Fibroblast of mammary gland (primary cell): ENCODE measurements at places on chromosomes 5 and 9.

GRCh38 chr5:89041976-89042375 is 159.0 kb upstream of the MEF2C start:
- no peak for DNase-seq

DNA sequence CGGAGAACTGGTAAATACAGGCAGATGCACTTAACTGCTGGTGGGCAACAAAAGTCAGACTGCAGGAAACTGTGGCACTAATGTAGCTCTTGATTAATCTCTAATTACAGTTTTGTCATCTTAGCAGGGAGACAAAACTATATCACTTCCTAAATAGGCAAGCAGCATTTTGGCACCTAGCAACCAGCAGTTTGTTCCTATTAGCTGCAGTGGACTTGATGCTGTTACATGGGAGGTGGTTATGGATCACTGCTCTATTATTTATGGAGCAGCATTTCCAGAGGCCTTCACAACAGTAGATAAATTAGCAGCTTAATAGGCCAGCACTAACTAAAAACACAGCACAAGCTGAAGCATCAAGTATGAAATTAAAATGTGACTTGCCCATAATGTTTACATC is 518.3 kb upstream of the ITGA1 start:
- no peak for DNase-seq

DNA sequence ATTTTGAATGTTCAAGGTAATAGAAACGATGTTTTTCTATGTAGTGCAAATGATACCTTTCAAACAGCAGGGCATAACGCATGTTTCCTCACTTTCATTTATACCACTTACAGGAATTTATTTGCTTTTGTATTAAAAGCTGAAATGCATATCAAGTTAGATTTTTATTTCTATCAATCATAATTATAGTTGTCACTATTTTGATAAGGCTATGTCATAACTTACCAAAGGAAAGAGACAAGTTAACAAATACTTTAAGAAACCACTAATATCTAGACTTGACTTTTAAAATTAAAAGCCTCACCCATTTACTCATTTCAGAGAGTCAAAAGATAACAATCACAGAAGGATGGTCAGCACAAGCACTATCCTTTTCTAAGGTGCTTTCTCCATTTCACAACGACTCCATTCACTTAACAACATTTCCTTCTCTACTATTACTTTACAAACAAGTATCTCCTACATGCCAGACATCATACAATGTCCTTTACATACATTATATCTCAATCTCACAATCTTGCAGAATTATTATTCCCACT is 12.6 kb downstream of the ERP44 start:
- no peak for DNase-seq

DNA sequence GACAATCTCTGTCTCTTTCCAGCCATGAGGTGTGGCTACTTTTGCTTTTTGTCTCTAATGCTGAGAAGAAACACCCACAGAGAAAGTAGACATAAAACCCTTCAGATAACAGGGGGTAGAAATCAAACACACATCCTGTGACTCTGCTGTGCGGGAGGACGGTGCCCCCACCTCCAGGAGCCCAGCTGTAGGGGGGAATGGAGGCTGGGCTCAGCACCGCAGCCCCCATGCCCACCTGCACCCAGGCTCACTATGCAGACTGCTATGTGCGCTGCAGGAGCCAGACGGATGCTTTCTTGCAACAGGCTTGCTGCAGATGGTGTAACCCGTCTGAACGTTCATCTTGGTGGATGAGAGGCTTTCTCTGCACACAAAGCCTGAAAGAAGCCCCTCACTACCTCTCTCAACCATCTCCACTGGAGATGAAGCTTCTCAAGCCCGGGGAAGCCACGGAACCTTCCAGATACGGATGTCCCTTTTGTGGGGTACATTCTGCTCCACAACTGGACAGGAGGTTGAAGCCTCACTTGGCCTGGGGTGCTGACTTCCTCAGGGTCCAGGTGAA is 207.2 kb downstream of the GADD45G start:
- DNase-seq, result no peak

DNA sequence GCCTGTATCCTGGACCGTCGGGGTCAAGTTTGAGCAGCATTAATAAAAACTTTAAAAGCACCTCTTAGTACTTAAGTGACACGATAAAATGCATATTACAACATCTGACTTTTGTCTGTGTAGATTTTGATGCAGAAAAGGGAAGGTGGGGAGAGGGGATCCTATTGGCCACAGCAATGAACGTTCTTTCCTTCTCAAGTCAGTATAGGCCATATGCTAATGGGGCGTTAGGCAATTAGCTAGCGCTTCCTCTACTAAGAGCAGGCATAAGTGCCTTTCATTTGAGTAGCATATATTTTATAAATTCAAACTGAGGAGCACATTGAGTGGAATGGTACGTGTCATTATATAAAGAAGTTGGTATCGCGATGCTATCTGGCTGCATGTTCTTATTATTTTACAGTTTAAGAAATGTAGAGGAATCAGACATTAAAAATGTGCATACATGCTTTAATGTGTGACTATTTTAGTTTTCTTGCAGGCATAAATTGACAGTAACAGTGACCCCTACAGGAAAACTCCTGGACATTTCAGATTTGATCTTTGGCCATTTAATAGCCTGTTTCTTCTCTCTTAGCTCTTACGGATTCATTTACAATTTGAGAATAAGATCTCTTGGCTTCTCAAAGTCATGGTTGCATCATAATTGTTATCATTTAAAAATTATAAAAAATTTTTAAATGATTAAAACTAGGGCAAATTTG is 1.1 kb upstream of the GNA14 start:
- DNase-seq, result peak; percentile 48

- peak; percentile 47 for DNase-seq
These were observed 1378.1 kb downstream of the EFNA5 start for GRCh38 chr5:106292654-106293053.

DNA sequence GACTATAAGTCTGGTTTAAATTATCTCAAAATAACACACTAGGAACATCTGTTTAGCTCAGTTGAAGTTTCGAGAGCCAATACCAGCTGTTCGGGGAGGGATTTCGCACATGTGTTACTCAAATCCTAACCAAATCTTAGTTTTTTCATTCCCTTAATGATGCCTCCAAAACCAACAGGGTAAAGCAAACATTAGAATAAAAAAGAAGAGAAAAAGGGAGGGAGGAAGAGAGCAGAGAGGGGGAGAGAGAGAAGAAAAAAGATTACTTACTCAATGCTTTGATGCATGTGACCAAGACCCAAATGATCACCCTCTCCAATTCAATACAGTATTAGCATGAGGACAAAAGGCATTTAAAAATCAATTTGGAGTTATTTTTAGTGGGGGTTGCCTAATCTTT is 86.0 kb upstream of the NR5A1 start:
- DNase-seq, result peak; percentile 28

DNA sequence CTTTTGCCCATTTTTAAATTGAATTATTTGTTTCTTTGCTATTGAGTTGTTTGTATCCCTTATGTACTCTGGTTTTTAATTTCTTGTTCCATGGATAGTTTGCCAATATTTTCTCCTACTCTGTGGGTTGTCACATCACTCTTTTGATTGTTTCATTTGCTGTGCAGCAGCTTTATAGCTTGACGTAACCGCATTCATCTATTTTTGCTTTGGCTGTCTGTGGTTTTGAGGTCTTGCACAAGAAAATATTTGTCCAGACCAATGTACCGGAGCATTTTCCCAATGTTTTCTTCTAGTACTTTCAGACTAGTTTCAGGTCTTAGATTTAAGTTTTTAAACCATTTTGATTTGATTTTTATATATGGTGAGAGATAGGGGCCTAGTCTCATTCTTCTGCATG is 36.2 kb upstream of the ZNF366 start:
- peak; percentile 84 for DNase-seq

GRCh38 chr5:115838885-115839518 is 2.4 kb downstream of the ATG12 start:
- peak; percentile 80 for DNase-seq

GRCh38 chr5:126847826-126848251 is 70.9 kb downstream of the LMNB1 start:
- DNase-seq, result no peak

GRCh38 chr5:126178521-126178920 is 244.7 kb upstream of the GRAMD2B start:
- DNase-seq, result peak; percentile 84

DNA sequence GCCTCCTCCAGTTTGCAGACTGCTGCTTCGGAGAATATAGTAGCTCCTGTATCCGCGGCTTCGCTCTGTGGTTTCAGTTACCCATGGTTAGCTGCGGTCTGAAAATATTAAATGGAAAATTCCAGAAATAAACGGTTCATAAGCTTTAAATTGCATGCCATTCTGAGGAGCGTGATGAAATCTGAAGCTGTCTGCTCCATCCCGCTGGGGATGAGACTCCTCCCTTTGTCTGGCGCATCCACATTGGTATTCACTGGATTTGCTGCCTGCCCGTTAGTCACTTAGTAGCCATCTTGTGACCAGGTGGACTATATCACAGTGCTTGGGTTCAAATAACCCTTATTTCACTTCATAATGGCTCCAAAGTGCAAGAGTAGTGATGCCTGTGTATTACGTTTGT is 36.3 kb downstream of the MSX2 start:
- no peak for DNase-seq

- DNase-seq, result peak; percentile 33
These were observed 197.9 kb downstream of the KCTD16 start for GRCh38 chr5:144368556-144368955.

DNA sequence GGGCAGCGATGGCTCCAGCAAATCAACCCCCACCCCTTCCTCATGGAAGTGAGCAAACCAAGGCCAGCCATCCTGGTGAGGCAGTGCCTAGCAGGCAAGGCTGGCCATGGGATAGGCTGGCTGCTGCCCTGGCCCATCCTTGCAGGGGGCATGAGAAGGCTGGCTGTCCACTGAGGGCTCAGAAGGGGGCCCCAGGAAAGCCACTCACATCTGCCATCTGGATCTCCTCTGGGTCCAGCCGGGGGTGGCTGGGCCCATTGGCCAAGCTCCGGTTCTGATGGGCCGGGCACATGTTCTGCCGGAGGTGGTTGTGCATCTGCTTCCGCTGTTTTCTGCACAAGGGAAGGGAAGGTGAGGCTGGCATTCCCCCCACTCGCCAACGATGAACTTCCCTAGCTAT is 57.1 kb downstream of the PSD2 start:
- no peak for DNase-seq

DNA sequence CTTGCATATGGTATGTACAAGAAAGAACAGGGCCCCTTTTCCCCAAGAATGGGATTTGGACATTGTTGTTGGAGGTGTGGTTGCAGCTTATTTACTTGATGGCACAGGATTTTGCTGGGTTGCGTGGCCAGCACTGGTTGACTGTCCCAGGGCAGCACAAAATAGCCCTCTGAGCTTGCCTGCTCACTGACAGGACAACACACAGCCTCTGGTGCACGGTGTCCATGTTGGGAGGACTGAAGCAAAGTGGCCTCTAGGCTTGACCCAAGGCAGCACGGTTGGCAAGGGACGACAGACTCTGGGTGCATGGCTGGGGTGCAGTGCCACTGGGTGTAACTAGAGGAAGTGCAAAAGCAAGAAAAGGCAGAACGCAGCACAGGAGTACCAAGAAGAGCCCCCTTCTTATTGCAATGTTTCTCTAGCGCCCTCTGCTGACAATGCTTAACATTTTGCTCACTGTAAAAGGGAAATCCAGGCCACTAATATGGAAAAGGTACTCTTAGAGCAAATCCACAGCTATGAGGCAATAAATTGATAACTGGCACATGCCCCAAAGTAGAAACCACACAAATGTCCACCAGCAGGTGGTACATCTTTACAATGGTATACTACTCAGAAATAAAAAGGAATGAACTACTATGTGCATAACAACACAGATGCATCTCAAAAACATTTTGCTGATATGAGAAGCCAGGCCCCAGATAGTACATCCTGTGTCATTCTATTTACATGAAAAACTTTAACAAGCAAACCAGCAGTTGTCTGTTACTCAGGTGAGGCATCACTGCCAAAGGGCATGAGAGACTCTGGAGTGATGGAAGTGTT is 47.4 kb upstream of the BARX1 start:
- peak; percentile 59 for DNase-seq

DNA sequence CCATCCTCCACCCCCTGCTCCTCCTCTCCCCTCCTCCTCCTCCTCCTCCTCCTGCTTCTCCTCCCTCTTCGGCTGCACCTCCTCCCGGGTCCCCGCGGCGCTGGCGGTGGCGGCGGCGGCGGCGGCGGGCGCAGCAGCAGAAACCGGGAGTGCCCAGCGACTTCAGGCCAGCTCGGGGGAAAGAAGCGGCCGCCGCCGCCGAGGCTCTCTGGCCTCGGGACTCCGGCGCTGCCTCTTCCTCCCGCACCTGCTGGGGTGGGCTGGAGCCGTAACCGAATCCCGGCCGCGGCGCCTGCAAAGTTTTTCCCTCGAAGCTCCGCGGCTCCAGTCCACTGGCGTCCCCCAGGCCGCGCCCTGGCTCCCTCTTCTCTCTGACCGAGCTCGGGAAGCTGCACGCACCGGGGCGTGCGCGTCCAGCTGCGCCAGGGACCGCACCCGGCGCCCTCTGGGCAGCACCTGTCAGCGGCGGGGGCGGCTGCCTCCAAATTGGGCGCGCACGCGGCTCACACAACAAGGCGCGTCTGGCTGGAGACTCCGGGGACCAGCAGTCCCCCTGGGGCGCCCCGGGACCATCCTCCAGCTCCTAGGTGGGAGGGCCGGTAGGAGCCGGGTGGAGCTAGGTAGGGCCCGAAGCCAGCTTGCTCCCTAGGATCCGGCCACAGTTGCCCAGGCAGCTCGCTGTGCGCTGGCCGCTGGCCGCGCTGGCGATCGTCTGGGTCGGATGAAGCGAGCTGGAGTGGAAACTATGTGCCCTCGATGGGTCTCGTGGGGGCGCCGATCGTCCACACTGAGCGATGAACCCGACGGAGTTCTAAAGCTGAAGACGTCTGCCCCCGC is at the start of gene MCTP1:
Gene MCTP1, minus strand, starts transcription at position 523 of the 837 bp plus-strand sequence.
- no peak for DNase-seq

DNA sequence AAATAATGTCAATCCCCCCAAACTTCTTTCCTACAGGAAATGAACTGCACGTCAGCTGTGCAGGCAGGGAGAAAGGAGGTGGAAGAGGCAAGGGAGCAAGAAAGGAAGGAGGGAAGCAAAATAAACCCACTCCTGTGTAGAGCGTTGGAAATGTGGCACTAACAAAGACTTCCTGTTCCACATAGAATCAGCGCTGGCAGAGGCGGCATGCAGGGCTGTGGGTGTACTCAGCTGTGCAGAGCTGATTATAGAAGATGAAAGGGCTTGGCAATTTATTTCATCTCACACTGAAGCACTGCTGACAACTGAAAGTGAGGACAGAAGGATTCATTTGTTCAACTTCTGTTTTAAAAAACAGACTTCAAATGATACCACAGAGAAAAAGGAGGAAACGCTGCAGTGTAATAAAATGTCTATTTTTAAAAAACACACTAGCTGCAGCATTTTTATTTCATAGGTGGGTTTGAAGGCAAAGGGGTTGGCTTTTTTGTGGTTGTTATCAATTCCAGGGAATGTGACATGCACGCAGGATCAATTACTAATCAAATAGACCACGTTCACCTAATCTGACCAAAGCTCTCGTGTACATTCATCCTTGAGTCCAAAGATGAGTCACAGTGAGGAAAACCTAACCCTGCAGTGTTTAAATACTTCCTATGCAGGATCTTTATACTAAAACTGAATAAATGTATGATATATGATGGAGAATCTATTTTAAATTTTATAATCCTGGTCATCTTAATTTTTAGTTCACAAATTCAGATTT is 583.5 kb downstream of the ZNF608 start:
- peak; percentile 39 for DNase-seq

GRCh38 chr5:159909126-159909525 is 7.2 kb upstream of the ADRA1B start:
- DNase-seq, result no peak
